ENCODE measurements at places on chromosomes 4 and X.
A peak's percentile ranks its signal among the peaks of the same experiment; 100 is the strongest.

- DNase-seq, result no peak
Measured at GRCh38 chr4:168716406-168717129, 219.7 kb downstream of the PALLD start.

GRCh38 chrX:153725039-153725831 lies 579 bp downstream of the ABCD1 start:
- DNase-seq, result no peak

DNA sequence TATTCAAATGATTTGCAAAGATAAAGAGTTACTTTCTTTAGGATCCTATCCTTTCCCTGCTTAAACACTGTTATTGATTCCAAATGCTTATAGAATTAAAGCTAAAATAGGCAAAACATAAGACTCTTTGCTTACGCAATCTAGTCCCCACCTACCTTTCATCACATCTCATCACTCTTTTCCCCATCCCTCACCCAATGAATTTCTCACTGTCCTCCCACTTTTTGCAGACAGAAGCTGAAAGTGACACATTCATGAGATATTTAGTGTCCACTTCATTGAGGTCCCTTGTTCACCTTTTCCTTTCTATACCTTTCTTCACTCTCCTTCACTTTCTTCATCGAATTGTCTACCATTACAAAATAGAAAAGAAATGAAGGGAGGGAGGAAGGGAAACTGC lies 424 bp downstream of the SATL1 start:
- DNase-seq, result no peak

GRCh38 chr4:86627462-86628135 lies 33.5 kb downstream of the PTPN13 start:
- no peak for DNase-seq

GRCh38 chr4:74441744-74442143 lies 3.2 kb upstream of the AREG start:
- no peak for DNase-seq

- no peak for DNase-seq
Measured at GRCh38 chr4:130600706-130601105, 1504.8 kb downstream of the C4orf33 start.

DNA sequence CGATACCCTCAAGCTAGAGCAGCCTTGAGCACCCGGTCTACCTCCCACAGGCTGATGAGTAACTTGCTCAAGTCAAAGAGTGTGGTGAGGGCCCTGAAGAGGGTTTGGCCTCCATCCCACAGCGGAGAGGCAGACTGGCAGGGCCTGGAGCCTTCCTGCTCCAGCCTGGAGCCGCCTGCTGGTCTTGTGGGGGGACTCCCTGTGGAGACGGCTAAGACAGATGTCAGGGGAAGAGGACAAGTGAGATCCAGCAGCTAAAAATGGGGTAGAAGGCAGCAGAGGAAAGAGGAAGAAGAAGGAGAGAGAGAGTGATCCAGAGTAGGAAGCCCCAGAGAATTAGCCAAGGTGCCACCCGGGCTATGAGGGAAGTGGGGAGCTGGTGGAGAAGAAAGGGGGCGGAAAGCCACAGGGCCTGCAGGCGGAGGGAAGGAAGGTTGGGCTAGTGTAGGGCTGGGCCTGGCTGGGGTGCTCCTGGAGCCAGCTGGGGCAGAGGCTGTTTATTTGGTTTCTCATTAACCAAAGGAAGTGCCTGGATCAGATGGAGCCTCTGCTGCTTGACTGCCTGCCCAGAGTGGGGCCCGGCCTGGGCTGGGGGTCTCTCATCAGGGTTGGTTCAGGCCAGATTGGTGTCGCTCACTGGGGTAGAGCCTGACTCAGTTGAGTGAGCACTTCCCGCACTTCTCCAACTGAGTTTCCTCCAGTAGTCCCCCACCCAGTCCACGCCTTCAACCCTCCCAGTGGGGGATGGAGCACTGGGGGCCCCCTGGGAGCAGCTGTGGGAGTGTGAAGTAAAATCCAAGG lies 14.2 kb downstream of the EFNB1 start:
- DNase-seq, result no peak

DNA sequence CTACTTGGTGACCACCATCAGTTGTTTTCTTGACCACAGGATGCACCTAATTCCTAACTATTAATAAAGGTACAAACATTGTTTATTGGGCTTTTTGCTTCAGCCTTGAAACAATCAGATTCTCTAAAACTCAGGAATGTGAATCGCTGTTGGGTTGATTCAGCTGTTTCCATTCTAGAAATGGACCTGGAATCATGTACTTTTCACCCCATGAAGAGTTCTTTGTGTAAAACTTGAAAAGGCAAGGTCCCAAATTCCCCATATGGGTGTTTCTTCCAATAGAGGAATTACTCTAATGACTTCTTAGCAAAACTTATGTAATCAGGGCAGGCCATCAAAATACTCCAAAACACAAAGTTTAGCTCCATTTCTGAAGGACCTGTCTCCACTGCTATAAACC lies 7.4 kb downstream of the AFAP1 start:
- no peak for DNase-seq

DNA sequence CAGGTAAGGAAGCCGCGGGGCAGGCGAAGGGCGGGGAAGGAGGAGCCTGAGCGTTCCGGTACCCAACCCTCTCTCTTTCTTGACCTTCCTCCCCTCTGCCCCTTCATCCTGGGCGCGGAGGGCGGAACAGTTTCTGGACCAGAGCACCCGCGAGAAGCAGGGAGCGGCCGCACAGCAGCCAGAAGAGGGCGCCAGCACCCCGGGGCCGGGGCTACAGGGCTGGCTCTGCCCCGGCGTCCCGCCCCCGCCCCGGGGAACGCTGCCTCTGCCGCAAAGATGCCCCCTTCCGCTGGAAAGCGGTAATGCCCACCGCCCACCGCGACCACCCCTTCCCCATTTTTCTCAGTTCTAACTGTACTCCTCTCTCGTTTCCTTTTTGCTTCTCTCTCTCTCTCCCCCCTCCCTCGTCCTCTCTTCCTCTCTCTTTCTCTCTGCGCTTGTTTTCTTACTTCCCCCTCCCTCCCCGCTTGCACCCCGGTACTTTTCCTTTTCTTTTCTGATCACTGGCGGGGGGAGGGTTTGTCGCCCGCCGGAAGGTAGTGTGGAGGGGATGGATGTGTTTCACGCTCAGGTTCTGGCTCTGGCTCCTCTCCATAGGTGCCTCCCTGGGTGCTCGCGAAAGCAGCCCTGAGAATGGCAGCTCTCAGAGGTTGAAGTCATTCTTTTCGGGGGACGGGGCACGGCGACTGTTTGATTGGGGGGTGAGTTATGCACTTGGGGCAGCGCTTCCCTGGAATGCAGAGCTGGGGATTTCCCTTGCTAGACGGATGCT lies 13.1 kb upstream of the PRDM8 start:
- peak; percentile 81 for DNase-seq

DNA sequence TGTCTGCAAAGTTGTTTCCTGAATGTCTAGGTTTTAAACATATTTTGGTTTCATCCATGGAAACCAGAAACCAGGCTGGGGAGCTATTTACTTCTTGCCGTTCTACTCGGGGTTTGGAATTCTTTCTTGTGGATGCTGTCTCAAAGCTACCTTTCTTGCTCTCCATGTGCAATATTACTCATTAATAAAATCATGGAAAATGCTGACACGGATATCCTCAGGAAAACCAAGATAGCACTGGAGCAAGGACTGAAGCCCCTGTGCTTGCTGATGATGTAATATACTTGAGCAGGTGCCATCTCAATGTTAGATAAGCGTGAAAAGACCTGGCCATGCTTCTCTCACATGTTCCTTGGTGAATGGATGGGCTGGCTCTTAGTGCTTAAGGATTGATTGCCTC lies 41.5 kb upstream of the HPF1 start:
- DNase-seq, result no peak

DNA sequence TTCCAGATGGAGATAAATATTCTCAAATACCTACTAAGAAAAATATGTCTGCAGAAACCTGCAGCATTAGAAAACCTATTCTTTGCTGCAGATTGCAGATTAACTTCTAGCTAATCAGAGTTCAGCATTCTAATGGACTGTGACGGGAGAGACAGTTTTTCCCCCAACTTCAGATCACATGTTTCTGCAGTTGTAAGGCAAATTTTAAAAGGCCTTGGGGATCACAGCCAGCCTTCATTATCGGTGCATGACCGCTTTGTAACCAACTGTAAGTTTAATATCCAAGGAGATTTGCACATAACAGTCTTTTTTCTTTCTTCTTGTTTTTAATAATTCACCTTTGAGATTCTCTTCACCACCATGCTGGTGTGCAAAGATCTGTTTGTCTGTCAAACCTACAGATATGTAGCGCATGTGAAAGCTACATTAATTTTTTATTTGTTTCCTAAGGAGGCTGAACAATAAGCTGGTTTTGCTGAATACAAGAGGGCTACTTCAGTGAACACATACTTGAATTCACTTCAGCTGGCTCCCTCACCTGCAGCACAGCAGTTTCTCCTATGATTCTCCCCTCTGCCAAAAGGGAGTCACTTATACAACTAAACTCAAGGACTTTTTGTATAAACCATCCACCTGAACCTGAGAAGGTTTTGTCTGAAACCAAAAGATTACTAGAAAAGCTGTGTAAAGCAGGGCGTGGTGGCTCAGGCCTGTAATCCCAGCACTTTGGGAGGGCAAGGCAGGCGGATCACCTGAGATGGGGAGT lies 488.5 kb downstream of the RPA4 start:
- DNase-seq, result no peak

- no peak for DNase-seq
Measured at GRCh38 chrX:81355436-81355835, 153.5 kb downstream of the SH3BGRL start.

DNA sequence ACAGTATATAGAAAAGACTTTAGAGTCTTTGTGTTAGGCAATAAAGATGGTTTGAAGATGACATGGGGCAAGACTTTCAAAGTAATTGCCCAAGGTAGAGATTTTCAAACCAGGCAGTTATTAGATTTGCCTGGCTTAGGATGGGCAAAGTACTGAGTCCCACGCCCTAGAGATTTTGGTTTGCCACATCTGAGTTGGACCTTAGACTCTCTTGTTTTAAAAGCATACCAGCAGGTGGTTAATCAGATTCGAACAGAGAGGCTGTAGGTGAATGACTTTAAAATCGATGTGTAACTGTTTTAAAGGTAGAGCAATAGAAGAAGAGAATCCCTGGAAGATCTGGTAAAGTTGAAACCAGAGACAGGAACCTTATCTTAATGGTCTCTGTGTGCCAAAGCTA lies 121.5 kb downstream of the RAPGEF2 start:
- no peak for DNase-seq

DNA sequence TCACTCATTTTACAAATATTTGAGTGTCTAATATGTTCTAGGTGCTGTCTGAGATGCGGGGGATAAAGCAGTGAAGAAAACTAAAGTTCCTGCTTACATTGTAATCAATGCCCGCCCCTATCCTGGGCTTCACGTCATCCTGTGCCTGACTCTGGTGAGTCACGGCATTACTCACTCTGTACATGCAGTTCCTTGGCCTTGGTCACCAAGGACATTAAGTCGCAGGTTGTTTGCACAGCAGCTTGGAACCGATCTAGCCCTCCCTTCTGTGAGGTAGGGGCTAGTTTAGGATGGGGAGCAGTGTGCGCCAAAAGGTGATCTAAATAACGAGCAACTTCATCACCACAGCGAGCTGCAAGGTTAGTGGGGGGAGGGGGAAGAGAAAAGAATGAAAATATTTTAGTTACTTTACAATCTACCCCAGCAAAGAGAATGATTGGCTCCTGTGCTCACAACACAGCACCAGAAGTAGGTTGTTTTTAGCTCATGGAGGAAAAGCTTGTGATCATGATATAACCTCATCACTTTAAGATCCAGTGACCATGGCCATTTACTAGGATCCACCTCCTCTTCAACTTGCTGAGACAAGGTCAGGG lies 48.0 kb upstream of the HDAC8 start:
- no peak for DNase-seq

DNA sequence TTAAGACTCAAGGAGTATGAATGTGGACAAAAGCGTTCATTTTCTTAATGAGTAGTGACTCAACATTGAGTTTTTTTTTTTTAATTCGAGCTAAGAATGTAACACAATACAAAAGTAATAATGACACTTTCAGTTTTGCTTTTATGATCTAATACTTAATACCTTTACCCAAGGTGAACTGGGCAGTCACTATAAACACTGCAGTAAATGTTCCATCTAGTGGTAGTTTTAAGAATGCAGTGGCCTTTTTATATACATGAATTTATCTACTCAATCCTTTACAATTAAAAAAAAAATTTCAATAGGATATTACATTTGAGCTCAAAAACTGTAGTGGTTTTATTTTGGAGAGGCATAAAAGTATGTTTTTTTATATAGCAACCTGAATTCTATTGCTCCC lies 33.9 kb downstream of the PDK3 start:
- no peak for DNase-seq

DNA sequence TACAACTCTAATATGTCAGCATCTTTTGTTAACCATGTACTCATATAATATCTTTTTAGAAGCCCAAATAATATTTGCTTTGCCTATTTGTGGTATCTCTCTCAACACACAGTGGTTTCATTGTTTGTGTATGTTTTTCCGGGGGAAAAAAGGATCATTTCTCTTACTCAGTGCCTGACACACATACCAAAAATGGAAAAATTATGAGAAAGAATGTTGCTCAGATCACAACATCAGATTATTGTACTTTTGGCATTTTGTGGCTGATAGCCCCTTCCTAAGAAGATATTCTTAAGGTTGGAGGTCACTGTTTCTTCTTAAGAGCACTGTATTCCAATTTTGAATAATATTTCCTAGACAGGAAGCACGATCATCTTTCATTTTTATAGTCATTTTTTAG lies 93.6 kb downstream of the PDLIM5 start:
- DNase-seq, result no peak

DNA sequence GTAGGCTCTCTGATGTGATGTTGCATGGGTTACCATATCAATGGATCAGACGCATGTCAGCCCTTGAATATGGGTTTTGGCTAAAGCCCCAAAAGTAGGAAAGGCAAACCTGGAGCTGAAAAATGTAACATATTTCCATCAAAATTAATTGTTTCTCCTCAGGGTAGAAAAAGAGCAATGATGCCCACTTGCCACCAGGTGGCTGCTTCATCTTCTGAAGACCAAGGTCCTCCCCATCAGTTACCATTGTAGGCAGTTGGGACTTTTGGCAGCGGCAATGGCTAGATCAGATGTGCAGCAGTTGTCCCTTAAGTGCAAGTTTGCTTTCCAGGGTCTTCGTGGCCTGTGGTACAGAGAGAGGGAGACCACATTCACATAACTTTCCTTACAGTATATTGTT lies 118.2 kb downstream of the NAF1 start:
- no peak for DNase-seq

DNA sequence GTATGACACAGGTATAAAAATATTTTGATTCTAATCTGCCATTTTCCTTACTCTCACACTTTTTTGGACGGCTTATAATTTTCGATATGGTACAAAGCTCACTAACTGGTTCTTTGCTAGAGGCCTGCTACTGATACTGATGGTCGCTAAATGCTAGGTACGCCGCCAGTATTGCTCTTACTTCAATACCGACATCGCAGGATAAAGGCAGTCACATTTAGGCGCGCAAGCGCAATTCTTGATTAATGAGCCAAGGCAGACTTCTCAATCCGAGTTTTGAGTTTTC lies 557 bp upstream of the USP38 start:
- DNase-seq, result no peak

GRCh38 chr4:94641702-94642560 lies 115.8 kb upstream of the BMPR1B start:
- DNase-seq, result no peak

GRCh38 chrX:10111364-10112148 lies 45.2 kb upstream of the CLCN4 start:
- no peak for DNase-seq

- DNase-seq, result no peak
Measured at GRCh38 chr4:110139815-110140214, 58.6 kb downstream of the ELOVL6 start.

GRCh38 chrX:13281289-13281688 lies 38.6 kb downstream of the ATXN3L start:
- no peak for DNase-seq

- no peak for DNase-seq
Measured at GRCh38 chrX:110003167-110004156, 548 bp downstream of the TMEM164 start.

GRCh38 chrX:31421441-31421840 lies 349.6 kb upstream of the FTHL17 start:
- no peak for DNase-seq

Data from stimulated activated CD8-positive, alpha-beta memory T cell treated with anti-CD3 and anti-CD28 coated beads, Interleukin-7, amount 100 ng/mL, for 1 hour (primary cell).